ENCODE measurements at places on chromosomes 1 and 21.

DNA sequence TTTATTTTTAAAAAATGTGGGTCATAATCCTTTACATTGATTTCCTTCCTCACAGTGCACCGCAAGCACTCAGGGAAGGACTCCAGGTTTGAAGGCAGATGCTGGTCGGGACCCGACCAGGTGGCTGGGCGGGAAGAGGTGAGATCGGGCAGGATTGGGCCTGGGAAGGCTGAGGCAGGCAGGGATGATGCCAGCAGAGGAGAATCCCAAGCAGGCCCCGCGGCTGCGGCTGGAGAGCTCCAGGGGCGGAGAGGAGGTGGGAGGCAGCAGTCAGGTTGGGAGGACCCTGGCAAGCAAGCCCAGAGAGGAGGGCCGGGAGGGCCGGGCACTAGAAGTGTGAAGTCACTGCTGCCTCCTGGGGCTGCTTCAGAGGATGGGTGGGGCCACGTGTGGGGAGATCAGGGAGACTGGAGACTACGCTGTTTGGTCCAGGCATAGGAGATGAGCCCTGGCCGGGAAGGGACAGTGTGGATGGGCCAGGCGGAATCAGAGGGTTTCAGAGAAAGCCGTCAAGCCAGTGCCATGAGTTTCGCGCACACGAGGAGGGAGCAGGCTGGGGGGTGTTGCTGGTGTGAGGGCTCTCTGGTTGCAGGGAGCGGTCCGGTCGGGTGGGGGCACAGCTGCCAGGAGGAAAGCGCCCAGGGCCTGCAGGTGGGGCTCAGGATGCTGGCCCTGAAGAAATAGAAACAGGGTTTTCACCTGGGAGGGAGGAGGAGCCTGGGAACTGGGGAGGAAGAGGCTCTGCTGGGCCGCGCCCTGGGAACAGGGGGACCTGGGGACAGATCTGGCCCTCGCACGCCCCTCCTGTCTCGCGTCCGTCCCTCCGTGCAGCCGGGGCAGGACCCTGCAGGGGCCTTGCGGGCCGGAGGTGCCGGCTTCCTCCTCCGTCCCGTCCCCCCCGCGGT is 888 bp upstream of the COL18A1 start:
- no peak for DNase-seq

GRCh38 chr1:185570962-185571361 is 163.2 kb upstream of the HMCN1 start:
- no peak for DNase-seq

DNA sequence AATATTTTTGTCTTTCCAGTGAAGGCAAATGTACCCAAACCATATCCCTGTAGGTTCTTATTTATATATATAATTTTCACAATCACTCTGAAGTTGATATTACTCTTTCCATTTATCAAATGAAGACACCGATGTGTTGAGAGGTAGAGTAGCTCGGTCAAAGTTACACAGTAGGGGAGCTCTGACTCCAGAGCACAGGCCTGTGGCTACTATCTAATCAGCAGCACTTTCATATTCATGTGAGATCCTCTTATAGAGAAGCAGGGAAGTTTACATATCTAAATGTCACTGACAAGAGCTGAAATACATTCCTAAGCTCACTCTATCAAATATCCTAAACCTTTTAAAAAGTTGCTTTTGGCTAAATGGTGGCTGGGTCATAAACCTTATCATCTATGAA is 241.1 kb upstream of the B3GALT2 start:
- no peak for DNase-seq

- no peak for DNase-seq
Measured at GRCh38 chr1:24276791-24277190, 42.4 kb upstream of the GRHL3 start.

DNA sequence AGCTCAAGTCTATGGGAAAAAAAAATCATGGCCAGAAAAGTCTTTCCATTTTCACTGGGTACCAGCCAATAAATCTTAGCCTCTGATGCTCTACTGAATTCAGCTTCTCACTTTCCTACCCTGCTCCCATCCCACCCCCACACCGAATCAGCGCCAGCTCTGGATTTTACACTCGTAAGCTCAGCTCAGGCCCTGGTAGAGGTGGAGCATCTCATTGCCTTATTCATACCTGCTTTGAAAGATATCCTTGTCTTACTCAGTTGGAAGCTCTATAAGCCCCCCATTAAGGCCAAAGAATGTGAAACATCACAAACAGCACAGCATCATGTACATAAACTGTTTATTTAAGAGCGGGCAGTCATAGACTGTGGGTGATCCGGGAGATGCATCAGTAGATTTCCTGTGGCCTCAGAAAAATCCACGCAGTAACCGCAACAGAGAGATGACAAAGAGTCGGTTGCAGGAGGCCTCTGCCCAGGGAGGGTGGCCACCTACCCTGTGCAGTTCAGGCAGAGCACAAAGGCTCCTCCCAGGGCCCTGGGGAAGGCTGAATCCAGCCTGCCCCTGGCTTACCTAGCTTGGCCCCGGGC is 36.4 kb upstream of the ETS2 start:
- DNase-seq = no peak

DNA sequence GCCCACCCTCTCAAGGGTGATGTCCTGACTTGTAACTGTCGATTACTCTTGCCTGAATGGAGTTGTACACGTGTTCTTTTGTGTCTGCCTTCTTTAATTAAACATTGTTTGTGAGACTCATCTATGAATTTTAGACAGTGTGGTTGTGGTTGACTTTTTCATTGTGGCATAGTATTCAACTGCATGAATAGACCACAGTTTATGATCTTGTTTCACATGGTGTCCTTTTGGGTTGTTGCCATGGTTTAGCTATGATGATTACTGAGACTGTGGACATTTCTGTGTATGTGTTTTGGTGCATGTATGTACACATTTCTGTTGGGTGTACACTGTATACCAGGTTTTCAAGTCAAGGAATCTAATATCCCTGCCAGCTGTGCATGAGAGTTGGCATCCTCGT is 30.1 kb downstream of the PRMT2 start:
- DNase-seq = no peak

- no peak for DNase-seq
Measured at GRCh38 chr1:59007820-59008598, 224.2 kb upstream of the JUN start.

GRCh38 chr21:36396971-36397370 is 11.8 kb downstream of the CHAF1B start:
- DNase-seq = no peak

DNA sequence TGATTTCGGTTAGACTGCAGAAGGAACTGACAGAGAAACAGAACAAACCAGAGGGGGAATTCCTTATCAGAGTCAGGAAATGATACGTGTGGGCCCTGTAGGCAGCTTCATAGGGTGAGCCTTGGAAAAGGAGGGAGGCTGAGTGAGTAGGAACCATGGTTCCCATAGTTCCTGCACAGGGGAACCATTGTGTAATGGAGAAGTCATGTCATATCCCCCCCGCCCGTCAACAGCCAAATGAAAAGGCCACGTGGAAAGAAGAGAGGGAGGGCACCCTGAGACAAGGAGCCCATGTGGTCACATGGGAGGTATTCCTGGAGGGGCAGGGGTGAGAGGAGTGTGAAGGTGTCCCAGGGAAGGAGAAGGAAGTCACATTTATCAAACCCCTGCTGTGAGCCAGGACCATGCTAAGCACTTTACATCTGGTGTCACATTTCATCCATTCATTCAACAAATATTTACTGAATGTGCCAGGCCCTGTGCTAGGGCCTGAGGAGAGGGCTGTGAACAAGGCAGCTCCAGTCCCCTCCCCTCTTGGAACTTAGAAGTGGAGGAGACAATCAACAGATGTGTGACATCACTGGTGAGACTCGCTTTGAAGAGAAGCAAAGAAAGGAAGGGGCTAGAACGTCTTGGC is 15.7 kb upstream of the FGR start:
- no peak for DNase-seq

GRCh38 chr21:29914326-29914725 is 25.5 kb downstream of the GRIK1 start:
- no peak for DNase-seq

DNA sequence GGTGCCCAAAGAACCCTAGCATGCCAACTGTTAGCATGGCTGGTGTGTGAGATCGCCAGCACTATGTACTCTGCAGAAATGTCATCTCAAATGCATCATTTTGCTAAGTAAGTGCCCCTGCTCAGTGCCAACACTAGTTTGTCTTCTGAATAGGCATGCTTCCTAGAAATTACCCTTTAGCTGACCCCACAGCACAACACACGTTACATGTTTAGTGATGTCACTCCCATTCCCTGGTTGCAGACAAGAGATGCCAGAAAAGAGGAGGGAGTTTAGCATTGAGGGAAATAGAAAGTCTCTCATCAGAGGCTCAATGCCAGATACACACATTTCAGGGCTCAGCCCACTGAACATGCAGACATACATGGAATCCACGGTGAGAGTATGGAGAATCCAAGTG is 9.3 kb upstream of the ST6GALNAC3 start:
- DNase-seq = no peak

DNA sequence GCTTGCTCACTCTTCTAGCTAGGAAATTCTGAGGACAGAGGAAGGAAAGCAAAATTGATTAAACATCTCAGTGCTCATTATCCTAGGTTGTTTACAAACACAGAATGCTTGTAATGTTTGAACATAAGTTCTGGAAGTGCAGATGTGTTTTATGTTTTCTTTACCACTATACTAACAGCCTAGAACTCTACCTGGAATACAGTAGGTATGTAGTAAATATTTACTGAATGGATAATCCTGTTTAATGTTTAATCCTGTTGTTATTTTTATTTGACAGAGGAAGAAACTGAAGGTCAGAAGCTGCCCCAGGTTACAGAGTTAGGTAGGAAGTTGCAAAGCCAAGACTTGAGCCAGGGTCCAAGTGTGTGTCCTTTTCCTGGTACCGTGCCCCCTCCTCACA is 6.1 kb downstream of the MTOR start:
- DNase-seq = no peak

DNA sequence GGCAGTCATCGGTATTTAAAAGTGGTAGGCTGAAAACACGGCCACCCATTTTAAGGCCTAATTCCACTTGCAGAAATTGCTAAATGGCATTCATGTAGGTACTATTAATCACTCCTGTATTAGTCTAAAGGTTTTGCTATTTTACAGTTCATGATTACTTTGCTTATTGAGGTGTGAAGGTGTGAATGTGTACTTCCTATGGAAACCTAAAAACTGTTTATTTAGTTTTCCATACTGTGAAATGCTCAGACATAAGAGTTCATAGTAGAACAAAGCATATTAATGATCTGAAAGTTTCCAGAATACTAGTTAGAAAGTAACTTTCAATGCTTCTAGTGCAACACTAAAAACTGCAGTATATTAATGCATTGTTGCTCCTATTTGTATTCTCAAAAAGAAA is 69.8 kb downstream of the ITGB3BP start:
- DNase-seq = no peak

DNA sequence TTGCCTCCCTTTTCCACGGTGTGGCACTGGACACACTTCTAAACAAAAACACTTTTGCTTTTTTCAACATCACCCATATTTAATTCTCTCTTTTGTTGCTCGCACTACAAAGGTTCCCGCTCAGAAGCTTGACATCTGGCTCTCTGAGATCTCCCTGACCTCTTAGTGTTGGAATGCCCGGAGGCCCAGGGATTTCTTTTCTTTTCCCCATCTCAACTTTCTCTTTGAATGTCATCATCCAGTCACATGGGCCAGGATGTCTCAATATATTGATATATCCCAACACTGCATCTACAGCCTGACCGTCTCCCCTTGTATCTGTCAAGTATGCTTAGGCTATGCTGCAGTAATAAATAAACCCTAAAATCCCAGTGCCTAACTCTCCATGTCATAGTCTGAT is 54.3 kb upstream of the DESI2 start:
- DNase-seq = no peak

GRCh38 chr1:67700692-67701410 is 15.8 kb downstream of the GADD45A start:
- DNase-seq = no peak

GRCh38 chr1:183696981-183697380 is 43.9 kb upstream of the APOBEC4 start:
- no peak for DNase-seq

DNA sequence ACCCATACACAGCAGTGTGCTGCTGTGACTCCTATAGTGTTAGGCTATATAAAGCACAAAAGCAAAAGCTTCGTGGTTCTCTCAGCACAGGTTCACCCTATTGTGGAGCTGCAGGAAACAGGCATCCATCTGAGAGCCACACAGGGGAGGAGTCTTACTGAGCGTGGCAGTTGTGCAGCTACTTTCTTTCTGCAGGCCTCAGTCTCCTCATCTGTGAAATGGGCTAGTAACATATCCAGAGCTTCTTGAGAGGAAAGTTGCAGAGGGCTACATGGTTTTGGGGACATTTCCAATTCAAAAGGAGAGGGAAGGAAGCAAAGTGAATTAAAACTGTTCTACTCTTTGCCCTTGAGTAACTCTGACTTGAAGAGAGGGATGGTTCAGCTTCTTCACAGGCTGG is 142.0 kb downstream of the FOXD2 start:
- DNase-seq = no peak

DNA sequence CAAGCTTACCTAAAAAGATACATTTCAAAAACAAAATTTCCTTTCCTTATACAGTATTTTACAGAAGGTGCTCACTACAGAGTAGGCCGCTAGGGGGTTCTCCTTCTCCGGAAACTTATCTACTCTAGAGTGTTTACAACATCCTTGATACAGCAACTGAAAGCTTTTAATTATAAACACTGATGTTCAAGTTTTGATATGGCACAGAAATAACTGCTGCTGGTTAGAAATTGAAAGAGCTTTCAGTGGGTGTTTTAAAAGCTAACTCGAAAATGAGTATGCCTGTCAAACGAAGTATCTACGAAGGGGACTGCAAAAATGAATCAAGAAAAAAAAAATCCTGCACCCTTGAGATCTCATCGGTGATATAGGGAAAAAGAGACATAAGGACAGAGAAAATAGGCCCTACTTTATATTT is 1.0 kb downstream of the YOD1 start:
- DNase-seq = no peak

DNA sequence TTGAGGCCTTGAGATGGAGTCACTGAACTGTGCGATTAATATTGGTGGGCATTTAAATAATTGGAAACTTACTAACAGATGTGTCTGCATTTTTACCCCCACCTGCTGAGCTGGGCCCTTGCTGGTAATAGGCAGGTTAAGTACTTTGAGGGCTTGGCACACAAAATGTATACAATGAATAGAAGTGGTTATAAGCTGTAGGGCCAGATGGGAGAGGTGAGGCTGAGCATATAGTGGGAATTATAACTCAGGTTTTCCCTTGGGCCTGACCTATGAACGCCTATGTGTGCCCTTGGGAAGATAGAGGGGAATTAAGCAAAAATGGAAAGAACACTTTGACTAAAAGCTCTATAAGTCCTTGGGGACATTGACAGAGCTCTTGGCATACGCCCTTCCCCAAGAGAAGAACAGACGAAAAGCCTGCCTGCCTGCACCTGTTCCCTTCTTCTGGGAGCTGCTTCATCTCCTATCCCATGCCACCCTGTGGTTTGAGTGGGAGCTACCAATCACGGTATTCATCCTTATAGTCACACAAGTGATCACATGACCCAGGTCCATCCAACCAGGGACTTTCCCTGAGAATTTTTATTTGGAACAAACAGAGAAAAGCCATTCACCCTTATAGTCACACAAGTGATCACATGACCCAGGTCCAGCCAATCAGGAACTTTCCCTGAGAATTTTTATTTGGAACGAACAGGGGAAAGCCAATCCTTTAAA is 260.7 kb upstream of the CSF3R start:
- no peak for DNase-seq
